ENCODE measurements at places on chromosomes 16 and 17.
A peak's percentile ranks its signal among the peaks of the same experiment; 100 is the strongest.

- peaks cover 13% of the 10 kb centered on the region for H3K27me3 ChIP-seq
- peak; percentile 72 for DNase-seq
- H3K4me1 ChIP-seq = peaks cover 25% of the 10 kb centered on the region
- no peaks in the 10 kb centered on the region for H3K36me3 ChIP-seq
- H3K27ac ChIP-seq = no peak overlapping the region
- no peak overlapping the region for H3K4me3 ChIP-seq
Observed at GRCh38 chr16:85935974-85936760, 37.2 kb downstream of the IRF8 start.

GRCh38 chr17:12548558-12548957 is 117.1 kb upstream of the MYOCD start:
- no peak overlapping the region for H3K4me3 ChIP-seq
- H3K27me3 ChIP-seq = no peaks in the 10 kb centered on the region
- no peak overlapping the region for H3K27ac ChIP-seq
- no peaks in the 10 kb centered on the region for H3K36me3 ChIP-seq
- H3K4me1 ChIP-seq = no peaks in the 10 kb centered on the region

GRCh38 chr17:65545705-65546523 is 15.5 kb downstream of the AXIN2 start:
- H3K4me3 ChIP-seq = no peak overlapping the region
- no peak for DNase-seq
- no peaks in the 10 kb centered on the region for H3K36me3 ChIP-seq
- peaks cover 18% of the 10 kb centered on the region for H3K27me3 ChIP-seq
- no peak overlapping the region for H3K27ac ChIP-seq
- H3K4me1 ChIP-seq = no peaks in the 10 kb centered on the region

GRCh38 chr16:69017036-69017783 is 88.2 kb upstream of the HAS3 start:
- no peak overlapping the region for H3K27ac ChIP-seq
- H3K27me3 ChIP-seq = no peaks in the 10 kb centered on the region
- H3K36me3 ChIP-seq = no peaks in the 10 kb centered on the region
- no peaks in the 10 kb centered on the region for H3K4me1 ChIP-seq

DNA sequence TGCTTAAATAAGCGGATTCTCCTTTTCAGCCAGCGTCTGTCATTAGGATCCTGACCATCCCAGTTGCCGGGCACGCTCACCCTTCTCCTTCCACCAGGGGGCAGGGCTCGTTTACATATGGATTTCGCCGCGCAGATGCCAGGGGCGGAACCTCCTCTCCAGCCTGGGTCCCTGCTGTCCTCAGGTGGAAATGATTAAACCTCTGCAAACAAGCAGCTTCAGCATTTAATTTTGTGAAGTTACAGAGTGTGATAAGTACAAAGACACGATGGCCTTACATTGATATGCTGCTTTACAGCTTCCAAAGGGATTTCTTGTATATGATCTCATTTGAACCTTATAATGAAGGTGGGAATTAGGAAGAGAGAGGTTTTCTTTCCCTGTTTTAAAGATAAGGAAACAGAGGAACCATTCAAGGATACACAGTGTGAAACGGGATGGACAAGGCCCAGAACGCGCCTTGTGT is 3.9 kb upstream of the KRT28 start:
- no peak overlapping the region for H3K27ac ChIP-seq
- H3K27me3 ChIP-seq = peaks cover 77% of the 10 kb centered on the region
- peak; percentile 77 for DNase-seq

- no peaks in the 10 kb centered on the region for H3K27me3 ChIP-seq
- H3K4me1 ChIP-seq = no peaks in the 10 kb centered on the region
- no peak overlapping the region for H3K4me3 ChIP-seq
- peak; percentile 86 for DNase-seq
Observed at GRCh38 chr17:69170377-69170776, 28.7 kb upstream of the ABCA6 start.

DNA sequence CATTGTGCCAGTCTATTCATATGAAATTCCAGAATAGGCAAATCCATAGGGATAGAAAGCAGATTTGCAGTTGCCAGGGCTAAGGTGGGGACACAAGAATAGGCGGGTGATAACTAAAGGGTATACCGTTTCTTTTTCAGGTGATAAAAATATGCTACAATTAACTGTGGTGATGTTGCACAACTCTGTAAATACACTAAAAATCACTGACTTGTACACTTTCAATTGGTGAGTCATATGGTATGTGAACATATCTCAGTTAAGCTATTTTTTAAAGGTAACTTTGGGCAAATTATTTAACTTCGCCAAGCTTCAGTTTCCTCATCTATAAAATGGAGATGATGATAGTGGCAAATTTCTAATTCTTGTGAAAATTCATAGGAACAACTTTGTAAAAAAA is 65.9 kb downstream of the CDYL2 start:
- no peak overlapping the region for H3K4me3 ChIP-seq
- peaks cover 20% of the 10 kb centered on the region for H3K36me3 ChIP-seq
- H3K27me3 ChIP-seq = no peaks in the 10 kb centered on the region
- no peak for DNase-seq
- H3K4me1 ChIP-seq = no peaks in the 10 kb centered on the region

- H3K36me3 ChIP-seq = no peaks in the 10 kb centered on the region
- DNase-seq = no peak
Observed at GRCh38 chr16:53673189-53673588, 30.5 kb downstream of the RPGRIP1L start.

DNA sequence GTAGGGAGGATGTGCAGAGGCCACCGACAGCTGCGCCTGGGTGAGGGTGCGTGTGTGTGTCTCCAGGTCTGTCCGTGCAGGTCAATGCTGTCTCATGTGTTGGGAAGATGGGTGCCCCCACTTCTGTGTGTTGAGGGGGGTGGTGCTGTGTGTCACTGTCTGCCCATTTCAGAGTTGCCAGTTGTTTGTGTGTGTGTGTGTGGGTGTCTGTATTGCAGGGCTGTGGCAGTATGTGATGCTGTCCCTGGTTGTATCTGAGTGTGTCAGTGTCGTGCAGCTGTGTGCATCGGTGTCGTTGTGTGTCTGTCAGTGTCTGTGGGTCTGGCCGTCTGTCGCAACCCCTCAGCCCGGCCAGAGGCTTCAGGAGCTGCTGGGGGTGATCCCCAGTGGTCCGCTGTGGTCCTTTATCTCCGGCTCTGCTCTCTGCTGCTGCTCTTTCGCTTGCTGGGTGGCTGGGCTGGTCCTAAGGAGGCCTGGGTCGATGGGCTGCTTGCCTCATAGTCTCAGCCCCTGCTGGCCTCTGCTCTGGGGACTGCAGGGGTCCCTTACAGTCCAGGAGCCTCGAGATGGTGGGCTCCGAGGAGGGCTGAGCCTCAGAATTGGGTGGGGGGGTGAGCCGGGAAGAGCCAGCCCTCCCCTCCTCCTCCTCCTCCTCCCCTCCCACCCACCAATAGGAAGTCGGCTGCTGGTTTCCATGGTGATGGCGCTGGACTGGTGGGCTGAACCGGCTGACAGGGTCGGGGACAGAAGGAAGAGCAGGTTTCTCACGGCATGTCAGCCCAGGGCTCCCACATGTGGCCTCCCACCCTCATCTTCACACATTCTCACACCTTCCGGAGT is at the start of gene TSPOAP1:
Gene TSPOAP1 (minus strand): TSS at position 601 of the 840 bp plus-strand sequence. CDS start 875 bp downstream, outside the sequence.
- no peak within 1 kb of the TSS for H3K4me3 ChIP-seq
- peaks cover 2% of the 10 kb centered on the region for H3K27me3 ChIP-seq
- peaks cover 25% of the 10 kb centered on the region for H3K36me3 ChIP-seq

- no peaks in the 10 kb centered on the region for H3K36me3 ChIP-seq
- no peak overlapping the region for H3K27ac ChIP-seq
- peak overlapping the region; percentile 13 for H3K4me3 ChIP-seq
- H3K4me1 ChIP-seq = peaks cover 20% of the 10 kb centered on the region
- H3K27me3 ChIP-seq = no peaks in the 10 kb centered on the region
- peak; percentile 61 for DNase-seq
Observed at GRCh38 chr17:494601-495265, 142.1 kb upstream of the RPH3AL start.

- H3K36me3 ChIP-seq = peaks cover 36% of the 10 kb centered on the region
- H3K4me3 ChIP-seq = no peak overlapping the region
- H3K27me3 ChIP-seq = no peaks in the 10 kb centered on the region
Observed at GRCh38 chr16:66731101-66731500, 20.3 kb downstream of the DYNC1LI2 start.

DNA sequence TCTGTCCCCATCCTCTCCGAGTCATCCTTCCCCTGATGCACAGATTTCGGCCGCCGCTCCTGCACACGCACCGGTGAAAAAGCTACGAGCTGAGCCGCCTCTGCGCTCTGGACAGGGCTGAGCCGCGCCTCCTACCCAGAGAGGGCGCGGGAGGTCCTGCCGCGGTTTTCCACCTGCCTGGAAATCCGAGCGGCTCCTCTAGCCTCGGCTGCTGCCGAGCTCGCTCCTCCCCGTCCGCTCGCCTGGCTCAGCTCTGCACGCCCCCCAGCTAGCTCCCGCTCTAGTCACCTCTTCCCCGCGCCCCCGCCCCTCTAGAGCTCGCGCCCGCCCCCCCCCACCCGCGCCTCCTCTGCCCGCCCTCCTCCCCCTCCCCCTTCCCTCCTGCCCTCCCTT is 198 bp upstream of the SHISA9 start:
- H3K4me1 ChIP-seq = no peaks in the 10 kb centered on the region
- no peaks in the 10 kb centered on the region for H3K36me3 ChIP-seq
- H3K27me3 ChIP-seq = peaks cover 29% of the 10 kb centered on the region
- no peak overlapping the region for H3K27ac ChIP-seq
- no peak overlapping the region for H3K4me3 ChIP-seq
- no peak for DNase-seq

GRCh38 chr17:50146927-50147665 is 3.4 kb downstream of the PPP1R9B start:
- H3K27me3 ChIP-seq = no peaks in the 10 kb centered on the region
- DNase-seq = no peak
- peak overlapping the region; percentile 66 for H3K27ac ChIP-seq
- peaks cover 24% of the 10 kb centered on the region for H3K36me3 ChIP-seq
- peak overlapping the region; percentile 72 for H3K4me3 ChIP-seq
- peaks cover 74% of the 10 kb centered on the region for H3K4me1 ChIP-seq

- H3K4me3 ChIP-seq = no peak overlapping the region
- no peak overlapping the region for H3K27ac ChIP-seq
- H3K36me3 ChIP-seq = no peaks in the 10 kb centered on the region
- H3K4me1 ChIP-seq = no peaks in the 10 kb centered on the region
Observed at GRCh38 chr16:82629441-82630027, 2.8 kb downstream of the CDH13 start.

GRCh38 chr17:79982986-79983385 is 52.7 kb downstream of the TBC1D16 start:
- no peak overlapping the region for H3K4me3 ChIP-seq
- no peaks in the 10 kb centered on the region for H3K4me1 ChIP-seq
- H3K36me3 ChIP-seq = no peaks in the 10 kb centered on the region
- DNase-seq = no peak
- no peak overlapping the region for H3K27ac ChIP-seq
- no peaks in the 10 kb centered on the region for H3K27me3 ChIP-seq

DNA sequence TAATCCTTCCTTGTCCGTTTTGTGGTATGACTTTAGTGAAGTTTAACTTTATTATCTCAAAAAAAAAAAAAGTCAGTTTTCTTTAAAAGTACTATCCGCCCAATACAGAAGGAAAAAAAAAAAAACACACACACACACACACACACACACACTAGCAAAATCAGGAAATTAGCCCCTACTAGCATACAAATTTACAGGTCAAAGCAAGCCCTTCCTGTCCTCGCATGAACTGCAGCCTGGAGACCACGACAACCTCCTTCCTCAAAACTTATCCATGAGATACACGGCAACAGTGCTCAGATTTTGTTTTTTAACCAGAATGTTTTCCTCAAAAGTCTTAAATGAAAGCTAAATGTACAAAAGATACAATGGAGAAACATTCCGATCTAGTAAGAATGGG is 16.2 kb downstream of the NCOR1 start:
- H3K27ac ChIP-seq = no peak overlapping the region
- DNase-seq = peak; percentile 57
- H3K27me3 ChIP-seq = no peaks in the 10 kb centered on the region
- H3K4me1 ChIP-seq = no peaks in the 10 kb centered on the region
- peaks cover under 1% of the 10 kb centered on the region for H3K36me3 ChIP-seq

GRCh38 chr16:2450535-2450934 is 9.4 kb upstream of the TEDC2 start:
- H3K4me1 ChIP-seq = no peaks in the 10 kb centered on the region
- H3K27me3 ChIP-seq = no peaks in the 10 kb centered on the region
- DNase-seq = no peak
- no peak overlapping the region for H3K27ac ChIP-seq

DNA sequence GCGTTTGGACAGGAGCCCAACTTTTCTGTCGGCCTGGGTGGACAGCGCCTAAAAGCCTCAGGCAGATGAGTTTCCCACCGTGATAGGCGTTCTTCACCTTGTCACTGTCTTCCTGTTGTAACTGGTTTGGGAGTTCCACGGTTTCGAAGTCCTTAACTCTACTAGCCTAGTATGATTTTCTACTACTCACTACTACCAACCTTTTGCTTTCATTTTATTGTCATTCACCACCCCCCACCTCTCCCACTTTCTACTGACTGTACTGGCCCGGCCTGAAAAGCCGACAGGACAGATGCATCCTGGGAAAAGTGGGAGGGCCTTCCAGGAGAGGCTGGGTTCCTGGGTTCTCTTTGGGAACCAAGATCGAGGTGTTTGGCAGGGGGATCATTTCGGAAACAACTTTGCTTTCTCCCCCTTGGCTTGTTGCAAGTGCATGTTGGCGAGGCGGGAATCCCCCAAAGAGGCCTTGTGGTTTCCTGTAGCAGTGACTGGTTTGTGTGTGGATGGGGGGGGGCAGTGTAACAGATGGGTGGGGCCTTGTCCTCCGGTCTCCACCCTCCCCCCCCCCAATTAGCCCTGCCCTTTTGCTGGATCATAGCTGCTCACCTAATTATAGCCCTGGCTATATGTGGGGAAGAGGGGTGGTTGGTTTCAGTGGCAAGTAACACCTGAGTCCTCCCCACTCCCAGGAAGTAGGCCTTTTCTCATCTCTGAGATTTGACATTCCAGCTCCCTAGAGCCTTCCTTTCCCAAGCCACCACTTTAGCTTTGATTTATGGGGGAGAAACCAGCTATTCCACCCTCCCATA is 1.4 kb downstream of the EIF5A start:
- peaks cover 41% of the 10 kb centered on the region for H3K36me3 ChIP-seq
- peaks cover 11% of the 10 kb centered on the region for H3K4me1 ChIP-seq
- H3K4me3 ChIP-seq = peak overlapping the region; percentile 99
- H3K27ac ChIP-seq = peak overlapping the region; percentile 85
- no peaks in the 10 kb centered on the region for H3K27me3 ChIP-seq
- DNase-seq = peak; percentile 99

DNA sequence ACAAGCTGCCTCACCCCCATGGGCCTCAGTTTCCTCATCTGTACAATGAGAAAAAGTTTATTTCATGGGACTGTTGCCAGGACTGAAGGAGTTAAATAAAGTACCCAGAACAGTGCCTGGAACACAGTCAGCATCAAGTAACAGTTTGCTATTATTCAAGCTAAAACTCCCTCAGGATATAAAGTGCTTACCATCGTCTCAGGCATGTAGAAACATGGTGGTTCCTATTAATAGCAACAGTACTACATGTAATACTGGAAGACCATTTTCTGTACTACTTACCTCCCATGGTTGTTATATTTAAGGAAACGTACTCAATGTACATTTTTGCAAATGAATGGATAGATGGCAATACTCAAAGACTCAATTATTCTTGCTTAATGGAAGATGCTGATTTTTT is 93.4 kb downstream of the NCOR1 start:
- no peak overlapping the region for H3K27ac ChIP-seq
- no peaks in the 10 kb centered on the region for H3K27me3 ChIP-seq
- H3K4me1 ChIP-seq = no peaks in the 10 kb centered on the region
- peaks cover 46% of the 10 kb centered on the region for H3K36me3 ChIP-seq
- DNase-seq = no peak

GRCh38 chr16:84976644-84977400 is 34.5 kb downstream of the ZDHHC7 start:
- H3K36me3 ChIP-seq = peaks cover 74% of the 10 kb centered on the region
- H3K4me3 ChIP-seq = no peak overlapping the region
- no peak overlapping the region for H3K27ac ChIP-seq
- no peak for DNase-seq
